ENCODE measurements at places on chromosomes 7 and 10.
A peak's percentile ranks its signal among the peaks of the same experiment; 100 is the strongest.

GRCh38 chr10:131211965-131212619, 99.4 kb downstream of the TCERG1L start:
- DNase-seq = no peak

DNA sequence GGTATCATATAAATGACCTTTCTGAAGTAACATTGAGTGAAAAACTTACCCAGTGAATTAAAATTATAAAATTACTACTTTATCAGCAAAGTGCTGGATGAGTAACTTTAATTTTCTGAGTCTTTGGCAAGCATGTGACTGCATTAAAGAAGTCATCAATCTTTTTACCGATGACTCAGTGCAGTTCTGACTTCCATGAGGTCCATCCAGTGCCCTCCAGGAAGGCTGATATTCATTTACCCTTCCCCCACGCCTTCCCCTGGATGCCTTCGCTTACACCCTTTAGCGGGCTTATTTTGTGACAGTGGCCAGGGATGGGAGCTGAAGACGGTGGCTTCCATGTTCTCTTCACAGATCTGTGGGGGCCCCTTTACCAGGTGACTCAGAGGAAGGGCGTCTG, 572.9 kb upstream of the PFKP start:
- DNase-seq = no peak

- no peak for DNase-seq
These were observed 7.6 kb downstream of the GDF2 start for GRCh38 chr10:47329855-47330254.

DNA sequence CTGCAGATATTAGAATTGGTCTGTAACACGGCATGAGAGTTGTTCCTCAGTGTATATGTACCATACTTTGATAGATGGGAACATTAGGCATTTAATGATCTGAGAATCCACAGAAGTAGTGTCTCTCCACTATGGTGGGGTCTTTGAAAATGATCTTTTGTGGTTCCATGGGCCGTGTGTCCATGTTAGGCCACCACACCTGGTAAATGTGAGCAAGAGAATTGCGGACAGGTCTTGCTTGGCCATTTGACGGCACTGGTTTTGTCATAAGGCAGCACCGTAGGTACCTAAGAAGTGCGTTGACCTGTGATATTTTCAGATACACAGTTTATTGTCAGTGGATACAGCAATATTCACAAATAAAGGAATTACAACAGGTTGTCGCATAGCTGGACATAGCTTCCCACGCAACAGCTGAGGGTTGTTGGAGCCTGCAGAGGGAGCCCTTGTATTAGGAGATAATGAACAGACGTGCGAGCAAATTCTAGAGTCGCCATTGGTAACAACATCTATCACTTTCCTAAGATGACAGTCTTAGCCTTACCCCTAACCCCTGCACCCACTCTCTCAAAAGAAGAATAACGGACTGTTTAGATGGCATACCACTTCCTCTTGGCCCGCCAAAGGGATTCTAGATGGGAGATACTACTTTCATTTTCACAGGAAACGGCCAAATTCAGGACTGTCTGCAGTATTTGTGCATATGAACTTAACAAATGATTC, 111.4 kb downstream of the COL28A1 start:
- DNase-seq = peak; percentile 39

- DNase-seq = no peak
These were observed 42.5 kb downstream of the NOD1 start for GRCh38 chr7:30436046-30436445.

DNA sequence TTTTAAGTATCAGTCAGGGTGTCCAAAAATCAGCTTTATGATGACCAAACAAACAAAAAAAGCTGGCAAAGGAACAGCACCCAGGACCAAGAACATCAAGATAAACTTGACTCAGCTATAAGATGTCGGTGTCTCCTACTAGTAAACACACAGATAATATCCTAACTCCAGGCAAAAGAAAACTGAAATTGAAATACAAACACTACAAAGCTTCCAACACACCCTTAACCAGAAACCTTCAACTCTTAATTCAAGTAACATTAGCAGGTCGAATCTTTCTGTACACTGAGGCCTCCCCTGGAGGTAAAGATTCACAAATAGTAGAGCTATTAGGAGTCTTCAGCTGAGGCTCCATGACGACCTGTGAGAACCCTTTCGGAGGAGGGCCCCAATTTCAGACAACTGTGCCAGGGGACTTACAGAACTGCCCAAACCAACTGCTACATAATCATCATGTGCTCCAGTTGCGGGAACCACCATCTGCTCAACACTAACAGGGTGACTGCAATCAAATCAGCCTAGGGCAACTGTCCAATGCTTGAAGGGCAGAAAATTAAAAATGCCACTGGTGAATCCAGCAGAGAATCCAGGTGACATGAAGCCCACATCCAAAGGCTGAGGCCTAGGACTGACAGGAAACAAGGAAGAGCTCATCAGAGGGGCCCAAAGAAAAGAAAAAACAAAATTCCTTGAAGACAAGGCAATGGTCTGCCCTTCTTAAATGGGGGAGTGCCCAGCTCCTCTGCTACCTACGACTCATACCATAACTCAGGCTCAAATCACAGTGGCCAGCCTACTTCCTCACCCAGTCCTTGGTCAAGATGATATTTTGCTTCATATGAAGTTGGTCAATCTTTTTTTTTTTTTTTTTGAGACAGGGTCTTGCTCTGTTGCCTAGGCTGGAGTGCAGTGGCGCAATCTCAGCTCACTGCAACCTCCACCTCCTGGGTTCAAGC, 20.0 kb downstream of the XPNPEP1 start:
- DNase-seq = no peak

DNA sequence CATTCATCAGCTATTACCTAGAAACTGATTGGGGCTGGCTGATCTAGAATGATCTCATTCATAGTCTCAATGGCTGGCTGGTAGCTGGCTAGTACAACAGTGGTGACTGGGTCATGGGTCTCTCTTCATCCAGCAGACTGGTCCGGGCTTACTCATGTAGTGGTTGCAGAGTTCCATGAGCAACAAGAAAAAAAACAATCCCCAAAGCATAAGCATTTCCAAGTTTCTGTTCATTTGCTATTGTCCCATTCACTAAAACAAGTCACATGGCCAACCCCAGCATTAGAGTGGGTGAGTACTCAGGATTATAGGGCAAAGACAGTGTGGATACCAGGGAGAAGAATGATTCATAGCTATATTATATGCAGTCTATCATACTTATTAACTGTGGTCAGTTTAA, 85.2 kb upstream of the SEMA3C start:
- no peak for DNase-seq

- peak; percentile 15 for DNase-seq
These were observed 9.1 kb downstream of the CREB3L2 start for GRCh38 chr7:137992550-137993394.

DNA sequence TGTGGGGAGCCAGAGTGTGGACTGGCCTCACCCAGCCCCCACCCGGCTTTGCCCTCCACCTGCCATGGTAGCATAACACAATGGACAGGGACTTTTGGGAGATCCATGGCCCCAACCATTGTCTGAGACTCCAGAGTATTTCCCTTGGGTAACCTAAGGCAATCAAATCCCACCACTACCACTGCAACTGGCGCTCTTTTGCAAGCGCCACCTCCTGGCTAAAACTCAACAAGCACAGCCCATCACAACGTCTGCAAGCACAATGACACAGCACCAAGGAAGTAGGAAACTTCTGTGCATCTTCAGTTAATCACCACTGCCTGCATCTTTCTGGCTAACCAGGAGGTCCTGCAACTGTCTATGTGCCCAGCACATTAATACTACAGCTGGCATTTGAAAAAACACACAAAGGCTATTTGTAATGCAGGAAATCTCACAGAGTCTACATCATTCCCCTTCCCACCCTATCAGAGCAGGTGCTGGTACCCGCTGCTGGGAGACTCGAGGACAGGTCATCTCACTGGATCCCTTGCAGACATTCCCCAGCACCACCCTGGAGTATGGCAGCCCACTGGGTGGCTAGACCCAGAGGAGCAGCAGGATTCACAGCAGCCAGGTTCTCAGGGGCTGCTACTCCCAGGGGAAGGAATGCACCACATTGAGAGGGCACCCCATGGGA, 27.7 kb downstream of the ANKRD26 start:
- peak; percentile 16 for DNase-seq

DNA sequence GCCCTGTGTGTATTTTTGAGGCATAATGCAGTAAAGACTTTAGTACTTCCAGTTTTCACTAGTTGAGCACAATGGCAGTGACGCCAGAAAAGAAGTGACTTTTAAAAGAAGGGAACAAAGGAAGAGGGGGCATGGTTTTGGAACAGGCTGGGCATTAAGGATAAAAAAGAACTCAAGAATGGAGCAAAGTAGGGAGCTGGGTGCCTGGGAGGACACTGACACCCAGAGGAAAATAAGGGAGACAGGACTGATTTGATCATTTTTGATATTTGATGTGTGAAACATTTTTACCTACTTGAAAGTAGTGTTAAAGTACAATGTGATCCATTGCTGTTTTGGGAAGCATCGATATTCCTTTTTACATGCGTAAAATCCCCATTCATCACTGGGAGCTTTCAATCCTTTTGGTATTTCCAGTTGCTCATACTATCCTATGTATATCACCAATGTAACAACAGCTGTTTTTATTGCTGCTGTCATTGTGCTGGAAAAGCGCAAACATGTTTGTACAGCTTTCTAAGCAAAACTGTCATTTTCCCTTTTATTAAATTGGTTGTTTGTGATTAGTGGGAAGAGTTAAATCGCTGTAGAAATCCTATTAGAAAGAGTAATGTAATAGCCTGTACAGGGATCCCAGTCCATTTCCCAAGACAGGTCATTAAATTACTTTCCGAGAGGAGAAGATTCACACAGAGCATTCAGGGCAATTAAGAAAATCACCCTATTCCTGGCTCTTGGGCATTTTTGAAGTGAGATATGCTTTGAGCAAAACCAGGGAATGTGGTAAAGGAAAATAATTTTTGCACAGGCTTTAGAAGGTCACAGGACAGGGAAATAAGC, 85.2 kb downstream of the ADAM12 start:
- DNase-seq = no peak

DNA sequence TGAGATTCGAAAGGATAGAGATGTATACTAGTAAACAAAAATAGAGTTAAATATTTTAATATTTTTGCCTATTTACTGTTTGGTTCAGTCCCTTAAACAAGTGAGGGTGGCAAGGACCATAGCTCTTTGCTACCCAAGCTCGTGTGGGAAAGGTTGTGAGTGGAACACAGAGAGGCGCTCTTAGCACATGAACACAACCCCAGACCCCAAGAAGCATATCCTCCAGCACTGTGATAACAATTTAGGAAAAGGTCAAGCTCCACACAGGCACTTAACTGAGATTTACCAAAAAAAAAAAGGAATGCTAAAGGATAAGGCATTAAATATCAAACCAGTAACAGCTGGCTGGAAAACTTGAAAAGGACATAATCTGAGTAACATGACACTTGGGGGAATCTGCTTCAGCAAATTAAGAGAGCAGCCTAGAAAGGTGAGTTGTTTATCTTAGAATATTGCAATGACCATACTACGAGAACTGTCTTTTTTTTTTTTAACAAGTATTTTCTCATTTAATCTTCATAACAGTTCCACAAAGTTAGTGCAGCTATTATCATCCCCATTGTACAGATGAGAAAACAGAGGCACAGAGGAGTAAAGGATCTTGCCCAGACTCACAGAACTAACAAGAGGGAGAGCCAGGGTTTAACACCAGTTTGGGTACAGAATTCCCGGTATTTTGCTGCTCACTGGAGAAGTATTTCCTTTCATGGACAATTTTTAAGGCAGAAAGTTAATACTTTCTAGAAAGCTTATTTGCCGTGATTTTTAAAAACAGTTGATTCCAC, 303.5 kb upstream of the AOAH start:
- no peak for DNase-seq

DNA sequence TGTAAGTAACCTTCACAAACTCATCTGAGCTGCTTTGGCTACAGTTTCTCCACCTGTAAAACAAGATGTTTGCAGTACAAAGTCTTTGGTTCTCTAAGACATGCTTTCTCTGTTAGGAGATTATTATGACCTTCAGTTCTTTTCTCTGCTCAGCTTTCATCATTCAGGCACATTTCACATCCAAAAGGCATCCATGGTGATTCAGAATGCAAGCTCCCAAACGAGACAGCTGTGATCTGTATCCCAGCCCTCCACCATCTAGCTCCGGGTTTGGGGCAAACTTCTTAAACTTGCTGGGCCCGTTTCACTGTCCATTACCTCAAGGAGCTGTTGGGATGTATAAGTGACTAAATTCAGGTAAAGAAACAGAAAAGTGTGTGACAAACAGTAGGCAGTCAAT, 95.8 kb upstream of the COL1A2 start:
- no peak for DNase-seq

DNA sequence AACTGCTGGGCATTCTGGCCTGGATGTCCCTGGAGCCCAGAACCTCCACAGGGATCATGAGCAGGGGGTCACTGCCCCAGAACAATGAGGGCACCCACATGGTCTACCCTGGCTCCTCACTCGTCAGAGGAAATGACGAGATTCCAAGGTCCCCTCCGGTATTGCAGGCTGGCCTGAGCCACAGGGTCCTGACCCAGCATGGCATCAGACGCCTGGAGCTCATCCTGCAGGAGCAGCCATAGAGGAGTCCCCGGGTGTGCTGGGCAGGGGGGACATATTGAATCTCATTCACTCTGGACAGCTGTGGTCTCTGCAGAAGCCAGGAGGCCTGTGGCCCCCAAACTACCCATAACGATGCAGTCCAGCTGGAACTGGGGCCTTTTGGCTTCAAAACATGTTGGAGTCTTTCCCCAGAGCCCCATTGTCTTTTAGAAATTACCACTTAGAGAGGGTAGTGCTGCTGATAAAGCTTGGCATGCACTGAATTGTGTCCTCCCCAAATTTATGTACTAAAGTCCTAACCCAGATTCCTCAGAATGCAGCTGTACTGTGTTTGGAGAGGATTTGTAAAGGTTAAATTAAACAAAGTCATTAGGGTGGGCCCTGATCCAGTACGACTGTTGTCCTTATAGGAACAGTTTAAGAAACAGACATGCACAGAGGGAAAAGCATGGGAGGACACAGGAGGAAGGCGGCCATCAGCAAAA, 27.7 kb downstream of the ANXA8 start:
- DNase-seq = no peak

- DNase-seq = no peak
These were observed 81.6 kb downstream of the PRKAG2 start for GRCh38 chr7:151795168-151795811.

DNA sequence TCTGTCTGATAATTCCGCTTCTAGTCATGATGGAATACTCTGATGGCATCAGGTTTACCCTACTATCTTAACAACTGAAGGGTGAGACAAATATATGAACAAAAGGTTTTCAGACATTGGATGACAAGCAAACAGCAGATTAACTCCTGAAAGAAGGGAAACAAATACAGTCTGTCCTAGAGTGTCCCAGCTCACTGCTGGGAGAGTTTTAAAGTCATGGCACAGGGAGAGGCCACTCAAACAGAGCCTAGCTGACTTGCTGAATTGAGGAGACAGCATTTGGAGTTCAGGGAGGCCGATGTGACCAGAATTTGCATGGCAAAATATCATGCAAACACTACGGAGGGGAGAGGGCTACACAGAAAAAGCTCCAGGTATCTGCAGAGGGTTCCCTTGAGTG, 73.1 kb downstream of the MDH2 start:
- no peak for DNase-seq

- DNase-seq = no peak
These were observed 293.6 kb downstream of the CSTF2T start for GRCh38 chr10:51405580-51406351.

GRCh38 chr7:33592718-33593117, 312.6 kb upstream of the BMPER start:
- DNase-seq = no peak
